LHCN-M2 (cell line): ENCODE measurements at places on chromosomes 4 and X.
A peak's percentile ranks its signal among the peaks of the same experiment; 100 is the strongest.

GRCh38 chr4:88467392-88467791 lies 10.5 kb downstream of the HERC5 start:
- no peak for DNase-seq

- DNase-seq, result peak; percentile 70
Observed at GRCh38 chr4:89158884-89159503, 47.7 kb downstream of the TIGD2 start.

DNA sequence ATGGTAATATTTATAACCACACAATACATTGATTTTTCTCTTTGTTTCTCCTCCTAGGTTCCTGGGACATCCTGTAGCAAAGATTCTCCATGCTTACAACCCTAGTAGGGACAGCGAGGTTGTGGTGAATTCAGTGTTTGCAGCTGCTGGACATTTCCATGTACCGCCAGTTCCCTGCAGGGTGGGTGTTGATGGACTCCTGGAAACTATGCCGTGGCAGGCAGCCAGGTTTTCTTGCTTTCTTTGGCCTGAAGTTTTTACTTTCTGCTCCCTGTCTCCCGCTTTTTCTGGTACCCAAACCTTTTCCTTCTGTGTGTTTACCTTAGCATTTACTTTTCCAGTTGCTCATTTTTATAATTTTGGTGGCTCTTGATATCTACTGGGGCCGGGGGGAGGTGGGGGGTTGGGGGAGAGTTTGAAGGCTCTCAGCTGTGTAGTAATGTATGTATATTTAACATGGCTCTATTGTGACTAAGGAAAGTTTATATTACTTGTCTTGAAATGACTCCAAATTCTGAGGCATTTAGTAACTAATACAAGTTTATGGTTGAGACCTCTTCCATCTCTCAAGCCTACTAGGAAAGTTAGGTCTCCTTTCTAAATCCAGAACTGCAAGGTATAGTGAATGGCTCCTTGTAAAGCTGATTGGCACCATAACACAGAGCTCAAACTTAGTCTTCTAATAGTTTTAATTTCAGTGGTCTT lies 89.7 kb downstream of the TMEM131L start:
- DNase-seq, result peak; percentile 86

- no peak for DNase-seq
Observed at GRCh38 chrX:69919749-69920148, 130.0 kb downstream of the AWAT2 start.

DNA sequence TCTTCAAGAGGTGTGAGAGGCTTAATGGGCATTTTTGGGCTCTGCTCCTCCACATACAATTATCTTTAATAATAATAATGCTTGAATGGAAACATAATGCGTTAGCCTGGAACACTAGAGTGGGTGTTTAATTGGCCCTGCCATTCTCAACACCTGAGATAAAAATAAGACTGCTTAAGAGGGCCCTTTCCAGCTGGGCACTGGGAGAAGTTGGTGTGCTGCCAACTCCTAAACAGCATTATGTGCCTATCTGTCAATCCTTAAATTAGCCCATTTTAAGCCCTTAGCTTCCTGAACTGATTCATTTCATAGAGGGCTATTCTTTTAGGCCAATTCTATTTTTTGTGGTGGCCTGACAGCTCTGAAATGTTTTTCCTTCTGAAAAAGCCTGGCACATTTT lies 211.1 kb upstream of the ZIC3 start:
- no peak for DNase-seq

DNA sequence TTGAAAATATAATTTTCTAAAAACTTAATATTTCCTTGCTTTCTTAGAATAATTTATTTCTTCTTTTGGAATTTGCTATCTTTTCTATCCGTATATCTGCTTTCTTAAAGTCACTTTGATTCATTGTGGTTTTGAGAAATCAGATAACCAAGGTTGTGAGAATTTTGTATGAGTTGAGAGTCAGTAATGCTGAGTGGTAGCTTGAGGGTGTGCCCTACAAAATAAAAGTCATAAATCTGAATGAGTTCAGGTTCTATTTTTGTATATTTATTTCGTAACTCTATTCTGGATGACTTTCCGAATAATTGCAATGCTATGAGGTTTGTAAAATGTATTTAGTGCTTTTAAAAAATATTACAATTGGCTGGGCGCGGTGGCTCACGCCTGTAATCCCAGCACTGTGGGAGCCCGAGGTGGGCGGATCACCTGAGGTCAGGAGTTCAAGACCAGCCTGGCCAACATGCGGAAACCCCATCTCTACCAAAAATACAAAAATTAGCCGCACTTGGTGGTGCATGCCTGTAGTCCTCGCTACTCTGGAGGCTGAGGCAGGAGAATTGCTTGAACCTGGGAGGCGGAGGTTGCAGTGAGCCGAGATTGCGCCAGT lies 8.9 kb downstream of the COPS4 start:
- peak; percentile 57 for DNase-seq

- peak; percentile 40 for DNase-seq
Observed at GRCh38 chr4:39045827-39046221, 13.6 kb upstream of the TMEM156 start.

DNA sequence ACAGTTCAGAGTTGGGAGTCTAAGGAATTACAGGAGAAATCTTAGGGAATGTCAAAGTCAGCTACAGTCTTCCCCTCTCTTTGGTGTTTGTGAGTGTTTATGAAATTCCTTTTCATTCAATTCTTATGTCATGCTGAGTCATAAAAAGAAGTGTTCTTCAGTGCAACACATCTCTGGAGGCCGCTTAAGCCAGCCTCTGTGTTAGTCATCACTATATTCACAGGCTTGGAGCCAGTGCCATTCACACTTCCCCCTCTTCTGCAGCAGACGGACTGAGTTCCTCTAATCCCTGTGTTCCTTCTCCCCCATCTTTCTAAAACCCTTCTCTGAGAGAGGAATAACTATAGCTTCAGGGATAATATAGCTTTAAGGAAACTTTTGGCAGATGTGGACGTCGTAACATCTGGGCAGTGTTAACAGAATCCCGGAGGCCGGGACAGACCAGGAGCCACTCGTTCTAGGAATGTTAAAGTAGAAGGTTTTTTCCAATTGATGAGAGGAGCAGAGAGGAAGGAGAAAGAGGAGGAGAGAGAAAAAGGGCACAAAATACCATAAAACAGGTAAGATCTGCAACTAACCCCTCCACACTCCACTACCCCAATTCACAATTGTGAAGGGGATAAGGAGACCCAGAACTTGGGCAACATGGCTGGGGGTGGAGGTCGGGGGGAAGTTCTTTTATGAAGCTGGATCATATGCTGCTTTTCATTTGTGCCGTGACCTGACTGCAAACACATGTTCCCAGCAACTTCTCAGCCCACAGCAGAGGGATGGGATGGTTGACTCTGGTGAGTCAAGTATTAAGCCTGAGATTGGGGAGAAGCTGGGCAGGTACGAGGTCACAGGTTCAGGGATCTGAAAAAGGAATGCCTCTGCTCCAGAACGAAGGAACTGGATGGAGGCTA lies at the start of gene SRPX2:
Gene SRPX2 (plus strand): TSS at position 244 of the 905 bp plus-strand sequence. CDS start 2,124 bp downstream, outside the sequence.
- DNase-seq, result peak; percentile 86

DNA sequence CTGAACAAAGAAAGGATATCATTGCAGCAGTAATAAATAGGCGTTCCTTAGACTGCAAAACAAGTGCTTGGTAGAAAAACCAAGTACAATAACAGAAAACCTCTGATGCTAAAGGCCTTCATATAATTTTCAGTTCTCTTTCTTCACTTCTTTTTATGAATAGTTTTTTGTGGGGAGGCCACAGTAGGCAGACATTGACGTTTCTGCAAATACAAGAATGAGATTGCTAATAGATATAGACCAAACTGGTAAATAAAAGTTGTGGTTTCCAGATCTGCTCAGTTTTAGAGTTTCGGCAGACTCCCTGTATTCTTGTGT lies 57.0 kb upstream of the RAP1GDS1 start:
- DNase-seq, result no peak

DNA sequence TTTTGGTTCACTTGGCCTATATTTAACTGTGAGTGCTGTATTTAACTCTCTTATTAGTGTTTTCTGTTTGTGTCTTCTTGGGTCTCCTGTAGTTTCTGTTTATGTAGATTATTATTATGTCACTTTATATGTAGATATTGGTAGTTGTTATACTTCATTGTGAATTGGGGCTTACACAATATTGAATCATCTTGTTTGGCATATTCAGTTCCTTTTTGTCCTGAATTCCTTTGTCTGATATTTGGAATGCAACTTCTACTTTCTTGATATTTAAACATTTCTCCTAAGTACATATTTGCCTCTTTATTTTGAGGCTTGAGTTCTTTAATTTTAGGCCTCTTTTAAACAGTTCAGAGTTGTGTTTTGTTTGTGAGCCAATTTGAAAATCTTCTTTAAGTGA lies 544.8 kb upstream of the ADGRL3 start:
- DNase-seq, result no peak

GRCh38 chrX:68995386-68995779 lies 166.6 kb downstream of the EFNB1 start:
- no peak for DNase-seq

DNA sequence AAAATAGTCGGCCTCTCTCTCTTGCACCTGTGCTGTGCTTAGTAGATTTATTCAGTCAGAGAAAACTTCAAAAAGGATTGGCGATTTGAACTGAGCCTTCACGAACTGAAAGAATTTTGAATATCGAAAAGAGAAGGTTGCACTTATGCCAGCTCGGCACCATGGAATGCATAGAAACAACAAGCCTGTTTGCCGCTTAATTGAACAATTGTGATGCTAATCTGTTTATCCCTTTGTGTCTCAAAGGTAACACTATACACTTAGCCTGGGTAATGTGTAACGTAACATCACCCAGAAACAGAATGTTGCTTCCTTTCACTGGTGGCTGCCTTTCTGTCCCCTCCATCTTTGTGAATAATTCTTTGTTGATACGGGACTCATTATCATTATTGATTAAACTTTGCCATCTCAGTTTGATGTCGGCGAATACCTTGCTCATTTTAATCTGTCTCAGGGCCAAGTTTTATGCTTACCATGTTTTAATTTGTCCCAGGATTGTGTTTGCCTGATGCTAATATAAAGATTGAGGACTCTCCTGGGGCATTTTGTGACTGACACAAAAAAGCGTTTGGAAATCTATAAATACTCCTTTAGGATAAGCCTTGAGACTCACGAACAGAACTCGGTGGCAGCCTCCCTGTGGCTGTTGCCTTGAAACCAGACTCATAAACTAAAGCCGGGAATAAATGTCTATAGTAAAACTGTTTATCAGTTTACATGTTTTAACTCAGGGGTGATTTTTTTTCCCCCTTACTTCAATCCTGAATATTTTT lies 400.5 kb downstream of the RAPGEF2 start:
- DNase-seq, result no peak

DNA sequence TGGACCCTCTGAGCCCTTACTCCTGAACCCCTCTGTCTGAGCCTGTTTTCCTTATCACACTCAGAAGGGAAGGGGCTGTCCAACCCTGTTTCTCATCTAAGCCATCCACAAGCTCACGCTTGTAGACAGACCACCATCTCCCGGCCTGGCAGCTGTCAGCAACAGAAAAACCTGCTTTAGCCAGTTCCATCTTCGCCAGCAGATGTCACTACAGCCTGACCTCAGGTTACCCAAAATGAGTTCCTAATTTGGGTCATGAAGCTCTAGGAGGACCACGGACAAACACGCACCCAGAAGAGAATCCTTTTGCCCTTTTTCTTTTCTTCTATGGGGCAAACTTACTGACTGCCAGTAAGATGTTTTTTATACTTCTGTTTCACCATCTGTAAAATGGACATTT lies 445.4 kb downstream of the BCOR start:
- DNase-seq, result peak; percentile 32

DNA sequence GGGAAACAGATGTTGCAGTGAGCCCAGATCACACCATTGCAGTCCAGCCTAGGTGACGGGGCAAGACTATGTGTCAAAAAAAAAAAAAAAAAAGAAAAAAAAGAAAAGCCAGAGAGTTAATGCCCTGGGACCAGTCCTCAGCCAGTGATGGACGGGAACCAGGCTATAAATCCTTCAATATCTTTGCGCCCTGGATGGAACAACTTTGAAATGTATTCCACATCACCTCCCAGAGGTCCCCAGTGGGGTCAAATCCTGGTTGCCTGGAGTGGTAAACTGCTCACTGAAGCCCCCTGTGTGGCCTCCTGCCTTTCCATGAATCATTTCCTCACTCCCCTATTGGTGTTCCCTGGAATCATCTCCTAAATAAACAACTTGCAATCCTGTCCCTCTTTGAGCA lies 166.9 kb downstream of the DEFB131A start:
- no peak for DNase-seq

DNA sequence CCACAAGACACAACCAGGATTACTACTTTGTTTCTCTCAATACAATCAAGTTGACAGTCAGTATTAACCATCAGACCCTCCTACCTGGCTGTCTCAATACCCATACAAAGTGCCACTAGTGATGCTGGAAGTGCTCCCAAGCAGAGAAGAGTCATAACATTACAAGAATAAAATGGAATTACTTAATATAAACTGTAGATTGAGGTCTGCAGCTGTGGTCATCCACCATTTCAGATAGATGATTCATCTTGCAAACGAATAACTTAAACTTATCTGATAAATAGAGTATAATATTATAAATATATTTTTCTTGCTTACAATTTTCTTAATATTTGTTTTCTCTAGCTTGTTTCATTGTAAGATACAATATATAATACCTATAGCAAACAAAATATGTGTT lies 1034.2 kb upstream of the PCDH10 start:
- no peak for DNase-seq

- no peak for DNase-seq
Observed at GRCh38 chrX:133923113-133923512, 62.3 kb downstream of the GPC3 start.

- DNase-seq, result no peak
Observed at GRCh38 chr4:161990721-161991120, 173.1 kb downstream of the FSTL5 start.

- DNase-seq, result no peak
Observed at GRCh38 chrX:25079020-25079419, 63.3 kb upstream of the ARX start.

DNA sequence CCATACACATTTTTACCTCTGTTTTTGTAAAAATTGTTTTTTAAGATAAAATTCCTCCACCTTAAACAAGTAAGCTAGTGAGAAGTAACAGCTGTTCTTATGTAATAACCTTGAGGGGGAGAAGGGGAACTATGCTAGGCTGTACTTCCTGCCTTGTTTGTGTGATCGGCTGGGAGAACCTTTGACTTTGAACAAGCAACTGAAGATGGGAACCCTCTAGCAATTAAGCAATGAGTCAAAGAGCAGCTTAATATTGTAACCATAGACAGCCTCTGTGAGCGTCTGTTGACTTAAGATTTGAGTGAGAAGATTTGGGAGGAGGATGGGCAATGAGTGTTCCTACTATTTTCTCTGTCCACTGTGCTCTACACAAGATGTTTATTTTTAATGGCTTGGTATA lies 135.1 kb downstream of the SCLT1 start:
- DNase-seq, result peak; percentile 4

DNA sequence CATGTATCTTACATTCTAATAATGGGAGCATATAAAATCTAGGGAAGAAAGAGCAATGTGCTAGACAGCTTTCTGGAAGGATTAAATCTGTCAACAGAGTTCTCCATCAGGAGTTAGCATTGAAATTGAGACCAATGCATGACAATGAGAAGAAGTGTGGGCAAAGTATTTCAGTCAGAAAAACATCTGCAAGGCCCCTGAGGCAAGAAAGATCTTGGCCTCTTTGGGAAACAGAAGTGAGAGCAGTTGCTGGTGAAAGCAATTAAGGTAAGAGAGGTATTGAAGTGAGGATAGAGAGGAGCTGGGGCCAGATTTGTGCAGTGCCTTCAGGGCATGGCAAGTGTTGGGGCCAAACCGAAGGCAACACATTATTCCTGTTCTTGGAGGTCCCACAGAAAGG lies 999.1 kb downstream of the STPG2 start:
- no peak for DNase-seq
